ENCODE measurements at places on chromosomes 16 and 17.

DNA sequence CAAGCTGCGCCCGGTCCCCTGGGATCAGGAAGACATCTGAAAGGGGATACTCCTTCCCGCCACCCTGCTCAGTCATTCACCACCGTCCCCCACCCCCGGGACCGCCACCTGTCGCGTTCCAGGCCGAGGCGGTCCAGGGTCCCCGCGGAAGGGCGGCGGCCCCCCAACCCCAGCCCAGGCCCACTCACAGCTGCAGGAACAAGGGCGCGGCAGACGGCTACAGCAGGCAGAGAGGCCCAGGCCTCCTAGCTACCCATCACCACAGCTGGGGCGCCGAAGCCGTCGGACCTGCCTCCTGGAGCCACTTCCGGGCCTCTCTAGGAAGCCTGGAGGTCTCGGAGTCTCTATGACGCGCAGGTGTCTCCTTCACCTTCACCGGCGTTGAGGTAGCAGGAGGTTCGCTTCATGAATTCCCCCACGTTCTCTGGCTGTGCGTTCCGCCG lies at the start of gene SDR42E1:
Gene SDR42E1 (minus strand): TSS at position 272 of the 443 bp plus-strand sequence. CDS start 10,612 bp downstream, outside the sequence.
- DNase-seq, result peak; percentile 82

DNA sequence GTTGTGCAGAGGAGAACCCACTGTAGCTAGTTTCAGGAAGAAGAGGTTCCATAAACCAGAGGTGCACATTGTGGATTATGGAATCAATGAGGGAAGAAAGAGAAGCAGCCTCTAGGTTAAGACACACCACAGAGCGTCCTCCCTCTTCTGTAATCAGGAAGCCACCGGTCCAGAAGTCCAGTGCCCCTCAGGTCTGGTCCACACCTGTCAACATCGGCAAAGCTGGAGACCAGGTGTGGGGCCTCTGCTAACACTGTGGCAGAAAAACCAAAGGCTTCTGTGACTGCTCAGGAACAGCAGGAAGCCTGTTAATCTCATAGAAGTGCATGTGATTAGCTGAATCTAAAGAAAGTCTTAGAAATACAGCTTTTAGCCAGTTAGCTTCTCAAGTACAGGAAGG lies 23.3 kb downstream of the LIMD2 start:
- DNase-seq, result no peak

DNA sequence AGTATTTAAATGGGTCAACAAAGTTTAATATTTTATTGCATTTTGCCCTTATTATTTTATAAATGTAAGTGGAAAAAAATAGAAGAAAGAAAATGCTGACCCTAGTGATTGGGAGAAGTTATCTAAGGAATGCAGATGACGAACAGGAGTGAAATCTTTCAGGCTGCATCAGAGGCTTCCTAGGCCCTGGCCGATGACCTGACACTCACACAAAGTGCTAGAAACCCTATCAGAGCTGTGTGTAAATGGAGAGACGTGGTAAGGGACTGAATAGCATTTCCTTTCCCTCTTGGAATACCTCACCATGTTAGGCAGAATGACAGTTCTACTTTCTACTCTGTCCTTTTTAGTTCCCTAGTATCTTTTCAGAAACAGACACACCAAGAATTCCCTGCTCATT lies 44.9 kb upstream of the CNEP1R1 start:
- DNase-seq, result peak; percentile 16

- no peak for DNase-seq
These were observed 7.3 kb downstream of the TEX2 start for GRCh38 chr17:64255764-64256163.

DNA sequence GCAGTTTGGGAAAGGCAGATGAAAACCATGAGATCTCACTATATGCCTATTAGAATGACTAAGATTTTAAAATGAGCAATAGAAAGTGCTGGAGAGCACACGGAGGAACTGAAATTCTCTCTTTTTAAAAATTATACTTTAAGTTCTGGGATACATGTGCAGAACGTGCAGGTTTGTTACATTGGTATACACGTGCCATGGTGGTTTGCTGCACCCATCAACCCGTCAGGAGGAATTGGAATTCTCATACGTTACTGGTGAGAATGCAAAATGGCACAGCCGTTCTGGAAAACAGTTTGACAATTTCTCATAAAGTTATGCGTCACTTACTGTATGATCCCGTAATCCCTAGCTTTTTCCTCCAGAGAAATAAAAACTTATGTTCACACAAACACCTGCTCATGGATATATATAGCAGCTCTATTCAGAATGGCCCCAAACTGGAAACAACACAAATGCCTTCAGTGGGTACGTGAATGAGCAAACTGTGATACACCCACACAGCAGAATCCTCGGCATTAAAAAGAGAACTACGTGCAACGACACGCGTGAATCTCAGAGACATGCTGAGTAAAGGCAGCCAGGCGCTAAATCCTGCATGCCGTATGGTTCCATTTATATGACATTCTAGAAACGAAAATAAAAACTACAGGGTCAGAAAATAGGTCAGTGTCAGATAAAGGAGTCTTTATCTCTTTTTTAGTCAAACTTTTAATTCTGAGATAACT lies 11.8 kb downstream of the PIK3R6 start:
- DNase-seq, result no peak

DNA sequence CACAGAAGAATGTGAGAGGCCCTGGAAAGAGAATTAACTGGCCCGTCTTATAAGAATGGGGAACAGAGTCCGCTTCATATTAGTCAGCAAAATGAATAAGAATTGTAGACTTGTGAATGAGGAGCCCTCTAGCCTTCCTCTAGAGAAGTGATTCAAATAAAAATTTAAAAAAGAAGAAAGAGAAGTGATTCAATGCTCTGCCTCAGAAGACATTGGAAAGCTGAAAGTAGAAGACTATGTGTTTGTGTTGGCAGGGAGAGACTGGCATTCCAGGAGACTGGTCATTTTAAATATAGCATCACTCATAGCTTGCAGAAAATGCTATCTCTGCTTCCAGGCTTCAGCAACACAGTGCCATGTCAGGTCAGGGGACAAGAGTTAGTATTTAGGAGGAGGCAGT lies 190.6 kb upstream of the HS3ST3A1 start:
- no peak for DNase-seq

DNA sequence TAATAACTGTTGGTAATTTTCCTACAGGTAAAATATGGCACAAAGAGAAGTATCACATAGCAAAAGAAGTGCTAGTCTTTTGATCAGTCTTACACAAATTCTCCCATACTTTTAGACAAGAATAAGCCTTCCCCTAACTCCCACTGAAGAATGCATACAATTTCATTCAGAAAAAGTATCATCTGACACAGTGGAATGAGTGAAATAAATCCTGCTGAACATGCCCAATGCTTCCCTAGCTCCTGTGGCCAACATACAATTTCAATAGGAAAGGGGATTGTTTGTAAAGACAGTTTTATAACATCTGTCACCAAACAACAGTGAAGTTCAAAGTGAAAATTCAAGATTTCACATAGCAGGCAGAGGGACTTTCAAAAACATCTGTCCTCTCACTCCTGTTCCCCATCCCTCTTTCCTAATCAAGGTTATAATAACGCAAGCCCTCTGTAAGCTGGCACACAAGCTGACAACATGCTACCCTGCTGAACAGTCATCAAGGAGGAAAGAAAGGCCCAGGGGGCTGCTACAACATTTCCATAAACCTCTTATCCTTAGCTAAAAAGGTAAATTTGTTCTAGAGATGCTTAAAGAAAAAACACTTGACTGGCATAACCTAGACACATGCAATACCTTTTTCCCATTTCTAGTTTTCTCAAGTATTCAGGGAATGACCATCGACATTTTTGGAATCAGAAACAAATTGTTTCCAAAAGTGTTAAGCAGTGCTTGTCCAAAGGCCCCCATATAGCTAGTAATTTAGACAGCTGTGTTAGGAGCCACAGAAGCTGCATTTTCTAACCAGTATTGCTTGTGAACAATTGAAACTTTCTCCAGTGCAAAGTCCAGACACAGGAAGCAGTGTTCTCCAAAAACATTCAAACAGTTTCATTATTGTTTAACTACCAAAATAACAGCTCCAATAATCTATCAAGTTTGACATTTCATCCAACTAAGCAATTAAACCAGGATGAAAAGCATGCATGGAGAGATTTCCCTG lies 11.5 kb upstream of the RFFL start:
- DNase-seq, result no peak

GRCh38 chr16:58828901-58829545 lies 94.9 kb upstream of the GOT2 start:
- no peak for DNase-seq

DNA sequence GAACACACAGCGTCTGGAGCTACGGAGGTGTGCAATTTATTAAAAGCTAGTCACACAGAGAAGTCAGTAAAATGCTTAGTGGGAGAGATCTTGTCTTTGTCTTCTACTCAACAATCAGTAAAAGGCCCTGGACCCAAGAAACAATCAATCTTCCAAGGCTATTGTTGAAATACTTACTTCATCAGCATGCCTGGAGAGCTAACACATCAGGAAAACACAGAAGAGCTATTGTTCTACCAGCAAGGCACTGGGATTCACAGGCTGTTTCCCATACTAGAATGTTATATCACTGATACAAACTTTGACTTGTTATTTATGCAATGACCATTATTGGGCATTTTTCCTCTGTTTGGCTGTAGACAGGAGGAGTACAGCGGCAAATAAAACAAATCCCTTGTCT lies 247.8 kb upstream of the ERCC4 start:
- no peak for DNase-seq

- DNase-seq, result no peak
These were observed 4.1 kb upstream of the CD2BP2 start for GRCh38 chr16:30358990-30359870.

- DNase-seq, result no peak
These were observed 913 bp upstream of the KRT16 start for GRCh38 chr17:41613277-41614082.

- peak; percentile 97 for DNase-seq
These were observed 18.3 kb downstream of the CDC42EP4 start for GRCh38 chr17:73293480-73293911.

DNA sequence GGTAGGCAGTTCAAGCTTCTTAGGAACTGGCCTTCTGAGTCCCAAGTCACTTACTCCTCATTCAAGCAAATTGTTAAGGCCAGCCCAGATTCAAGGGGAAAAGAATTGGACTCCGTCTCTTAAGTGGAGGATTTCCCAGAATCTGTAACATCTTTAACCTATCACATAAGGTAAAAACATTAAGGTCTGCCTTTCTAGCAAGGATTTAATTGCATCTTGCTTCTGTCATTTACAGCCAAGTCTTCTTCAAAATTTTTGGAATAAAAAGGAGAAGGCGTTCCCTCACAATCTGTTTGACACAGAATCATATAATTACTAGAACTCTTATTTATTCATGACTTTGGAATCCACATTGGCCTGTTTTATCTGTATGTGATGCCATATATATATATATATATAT lies 56.5 kb upstream of the ADORA2B start:
- DNase-seq, result no peak

DNA sequence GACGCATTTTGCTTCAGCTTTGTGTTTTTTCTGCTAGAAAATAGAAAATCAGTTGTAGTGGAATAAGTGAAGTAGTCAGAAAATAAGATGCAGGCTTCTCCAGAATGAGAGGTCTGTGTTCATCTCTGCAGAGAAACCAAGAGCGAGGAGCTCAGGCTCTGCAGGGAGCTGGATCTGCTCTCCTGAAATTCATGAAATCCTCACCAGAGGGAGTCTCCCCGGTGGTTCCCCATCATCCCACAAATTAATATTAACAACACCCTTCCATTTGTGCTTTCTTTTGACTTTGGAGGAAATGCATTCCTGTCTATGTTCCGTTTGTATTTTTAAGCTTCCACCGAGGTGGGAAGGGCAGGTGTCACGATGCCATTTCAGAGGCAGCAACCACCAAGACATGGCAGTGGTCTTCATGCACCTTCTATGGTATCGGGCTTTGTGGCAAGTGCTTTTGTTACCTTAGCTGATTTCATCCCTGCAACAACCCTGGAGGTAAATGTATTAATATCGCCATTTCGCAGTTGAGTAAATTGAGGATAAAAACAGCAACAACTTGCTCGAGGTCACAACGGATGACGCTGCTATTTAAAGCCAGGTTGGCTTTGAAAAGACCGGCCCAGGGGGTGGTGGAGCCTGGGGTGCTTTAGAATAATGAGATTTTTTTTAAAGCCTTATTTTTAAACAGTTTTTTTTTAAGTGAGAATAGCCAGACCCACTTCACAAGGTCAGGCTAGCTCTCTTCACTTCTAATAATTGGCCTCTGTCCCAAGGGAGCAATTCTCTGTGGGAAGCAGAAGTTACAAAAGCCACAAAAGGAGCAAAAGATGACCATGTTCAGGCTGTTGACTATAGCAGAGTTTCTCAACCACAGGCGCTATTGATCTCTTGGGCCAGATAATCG lies 367.6 kb upstream of the ERCC4 start:
- no peak for DNase-seq

DNA sequence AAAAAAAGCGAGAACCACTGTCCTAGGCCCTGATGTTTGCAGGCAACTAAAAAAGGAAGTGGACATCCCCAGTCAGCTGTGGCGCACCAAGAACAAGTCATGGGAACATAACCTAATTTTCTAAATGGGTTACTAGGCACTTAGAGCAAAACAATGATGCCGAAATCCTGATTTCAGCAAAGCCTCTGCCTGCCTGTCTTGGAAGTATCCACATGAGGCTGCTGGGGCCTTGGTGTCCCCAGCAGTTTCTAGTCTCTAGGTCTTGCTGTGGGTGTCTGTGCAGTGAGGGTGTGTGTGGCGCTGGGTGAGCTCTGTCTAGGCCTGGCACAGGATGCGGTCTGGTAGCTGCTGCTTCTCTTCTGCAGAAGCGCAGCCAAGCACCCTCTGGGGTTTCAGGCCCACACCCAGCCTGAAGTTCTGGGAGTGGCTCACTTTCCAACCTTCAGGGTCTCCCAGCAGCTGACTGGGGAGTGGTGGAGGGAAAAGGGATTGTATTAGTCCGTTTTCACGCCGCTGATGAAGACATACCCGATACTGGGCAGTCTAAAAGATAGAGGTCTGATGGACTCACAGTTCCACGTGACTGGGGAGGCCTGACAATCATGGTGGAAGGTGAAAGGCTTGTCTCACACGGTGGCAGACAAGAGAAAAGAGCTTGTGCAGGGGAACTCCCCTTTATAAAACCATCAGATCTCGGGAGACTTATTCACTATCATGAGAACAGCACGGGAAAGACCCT lies 21.1 kb downstream of the STH start:
- no peak for DNase-seq
